Ovary (tissue), 10 donors: ENCODE measurements at places on chromosomes 2 and 18. TPM values are rescaled to one million over a fixed set of nuclear protein-coding genes. Genes with fewer than 3 reads are reported as not detected.

The FLACC1 gene
- total RNA-seq: 0.71 TPM

The COQ10B gene
- 16.4 TPM for total RNA-seq

The REG1B gene
- total RNA-seq: not detected

- no peak overlapping the region for H3K27ac ChIP-seq
- H3K36me3 ChIP-seq: no peaks in the 10 kb centered on the region
These were observed 2.5 kb downstream of the ITGAV start for GRCh38 chr2:186592137-186592875.

GRCh38 chr2:108607706-108608301, 73.5 kb downstream of the LIMS1 start:
- H3K4me1 ChIP-seq: peaks cover 7% of the 10 kb centered on the region
- no peak for DNase-seq
- no peaks in the 10 kb centered on the region for H3K36me3 ChIP-seq
- no peak overlapping the region for H3K27ac ChIP-seq

DNA sequence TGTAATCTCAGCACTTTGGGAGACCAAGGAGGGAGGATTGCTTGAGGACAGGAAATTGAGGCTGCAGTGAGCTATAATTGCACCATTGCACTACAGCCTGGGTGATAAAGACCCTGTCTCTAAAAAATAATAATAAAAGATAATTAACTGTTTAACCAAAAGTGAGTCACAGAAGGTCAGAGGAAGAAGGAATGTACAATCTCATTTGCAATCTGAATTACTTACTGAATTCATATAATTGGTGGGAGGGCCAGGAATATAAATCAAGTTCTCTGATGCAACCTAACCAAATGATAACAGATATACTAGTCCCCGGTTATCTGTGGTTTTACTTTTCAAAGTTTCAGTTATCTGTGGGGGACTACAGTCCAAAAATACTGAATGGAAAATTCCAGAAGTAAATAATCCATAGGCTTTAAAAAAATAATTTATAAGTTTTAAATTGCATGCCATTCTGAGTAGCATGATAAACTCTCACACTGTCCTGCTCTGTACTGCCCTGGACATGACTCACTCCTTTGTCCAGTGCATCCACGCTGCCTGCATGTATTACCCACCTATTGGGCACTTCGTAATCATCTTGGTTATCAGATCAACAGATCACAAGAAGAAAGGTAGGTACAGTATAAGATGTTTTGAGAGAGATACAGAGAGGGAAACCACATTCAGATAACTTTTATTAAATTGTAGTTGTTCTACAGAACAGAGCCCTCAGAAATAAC, 12.8 kb upstream of the MATN3 start:
- H3K27me3 ChIP-seq: no peaks in the 10 kb centered on the region
- H3K4me3 ChIP-seq: no peak overlapping the region
- no peaks in the 10 kb centered on the region for H3K36me3 ChIP-seq

DNA sequence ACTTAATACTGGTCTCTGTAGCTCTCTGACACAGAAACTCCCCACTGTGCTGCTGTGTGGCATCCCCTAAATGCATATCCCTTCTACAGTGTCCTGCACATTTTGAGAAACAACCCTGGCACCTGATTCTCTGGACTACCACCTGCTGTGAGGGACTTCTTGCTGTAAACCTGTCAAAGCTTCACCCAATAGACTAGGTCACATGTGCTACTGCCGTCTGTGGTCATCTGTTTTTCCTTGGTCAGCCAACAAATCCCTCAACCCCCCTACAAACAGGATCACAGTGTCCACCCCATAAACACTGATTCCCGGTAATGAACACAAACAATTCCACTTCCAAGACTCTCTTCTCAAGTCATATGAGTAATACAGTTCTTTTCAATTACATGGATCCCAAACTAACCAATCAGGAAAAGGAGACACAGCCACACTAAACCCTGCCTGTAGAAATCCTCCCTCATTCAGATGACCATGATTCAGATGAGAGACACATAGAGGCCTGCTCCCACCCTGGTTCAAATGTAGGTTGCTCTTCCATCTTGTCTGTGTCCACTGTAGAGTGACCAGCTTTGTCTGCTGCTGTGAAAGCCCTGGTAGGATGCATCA, 1157.4 kb downstream of the RPIA start:
- no peak overlapping the region for H3K27ac ChIP-seq
- no peaks in the 10 kb centered on the region for H3K36me3 ChIP-seq
- no peak overlapping the region for H3K4me3 ChIP-seq
- no peak for DNase-seq
- H3K27me3 ChIP-seq: no peaks in the 10 kb centered on the region
- no peaks in the 10 kb centered on the region for H3K4me1 ChIP-seq

DNA sequence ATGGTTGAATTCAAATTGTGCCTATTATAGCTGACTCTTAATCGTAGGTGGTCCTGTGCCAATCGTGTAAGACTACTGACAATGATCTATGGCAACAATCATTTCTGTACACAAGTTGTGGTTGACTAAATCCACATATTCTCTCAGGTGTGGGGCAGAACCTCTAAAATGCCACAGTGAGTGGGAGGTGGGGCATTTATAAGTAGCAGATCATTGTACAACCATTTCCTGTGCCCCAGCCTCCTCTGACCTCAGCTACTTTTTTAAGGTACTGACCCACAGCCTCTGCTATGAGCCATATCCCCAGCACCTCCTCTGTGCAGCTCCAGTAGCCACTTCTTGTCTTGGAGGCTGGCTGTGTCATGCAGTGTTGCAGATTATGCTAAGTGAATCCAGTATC, 48.6 kb upstream of the RAPH1 start:
- peaks cover 1% of the 10 kb centered on the region for H3K4me1 ChIP-seq
- H3K27ac ChIP-seq: no peak overlapping the region
- no peaks in the 10 kb centered on the region for H3K27me3 ChIP-seq
- H3K36me3 ChIP-seq: no peaks in the 10 kb centered on the region

DNA sequence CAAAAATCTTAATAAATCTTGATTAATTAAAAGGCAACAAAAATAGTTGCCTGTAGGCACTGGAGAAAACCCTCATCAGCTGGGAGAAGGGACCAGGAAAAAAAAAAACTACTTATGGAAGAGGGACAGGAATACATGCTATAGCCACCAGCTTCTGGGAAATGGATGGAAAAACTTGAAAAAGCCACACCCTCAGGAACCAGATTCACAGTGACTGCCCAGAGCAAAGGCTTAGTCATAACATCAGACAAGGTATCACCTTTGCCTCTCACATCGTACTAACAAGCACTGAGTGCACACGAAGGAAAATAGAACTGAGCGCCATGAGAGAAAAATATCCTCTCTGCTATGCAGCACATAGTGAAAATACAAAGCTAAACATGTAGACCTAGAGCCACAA, 116.9 kb upstream of the GYPC start:
- H3K4me3 ChIP-seq: no peak overlapping the region
- no peaks in the 10 kb centered on the region for H3K4me1 ChIP-seq
- no peaks in the 10 kb centered on the region for H3K27me3 ChIP-seq
- DNase-seq: no peak
- no peak overlapping the region for H3K27ac ChIP-seq

GRCh38 chr2:161754379-161754778, 130.2 kb downstream of the SLC4A10 start:
- H3K4me3 ChIP-seq: no peak overlapping the region
- DNase-seq: no peak
- no peak overlapping the region for H3K27ac ChIP-seq
- no peaks in the 10 kb centered on the region for H3K27me3 ChIP-seq
- no peaks in the 10 kb centered on the region for H3K4me1 ChIP-seq
- no peaks in the 10 kb centered on the region for H3K36me3 ChIP-seq

- H3K27me3 ChIP-seq: no peaks in the 10 kb centered on the region
- peaks cover 4% of the 10 kb centered on the region for H3K4me1 ChIP-seq
- peak overlapping the region; percentile 98 for H3K27ac ChIP-seq
- DNase-seq: peak; percentile 45
These were observed 1.1 kb downstream of the RNF103 start for GRCh38 chr2:86622519-86623042.

GRCh38 chr2:30777661-30778505, 29.4 kb downstream of the CAPN13 start:
- H3K36me3 ChIP-seq: no peaks in the 10 kb centered on the region
- H3K4me1 ChIP-seq: no peaks in the 10 kb centered on the region
- no peak for DNase-seq
- no peak overlapping the region for H3K27ac ChIP-seq
- no peak overlapping the region for H3K4me3 ChIP-seq

GRCh38 chr2:170161516-170162270, 16.3 kb upstream of the MYO3B start:
- H3K27ac ChIP-seq: no peak overlapping the region
- no peak for DNase-seq
- no peaks in the 10 kb centered on the region for H3K36me3 ChIP-seq
- no peaks in the 10 kb centered on the region for H3K27me3 ChIP-seq

- no peaks in the 10 kb centered on the region for H3K36me3 ChIP-seq
- DNase-seq: no peak
- no peak overlapping the region for H3K4me3 ChIP-seq
- H3K4me1 ChIP-seq: peaks cover 3% of the 10 kb centered on the region
These were observed 81.4 kb downstream of the CABYR start for GRCh38 chr18:24220318-24220688.

DNA sequence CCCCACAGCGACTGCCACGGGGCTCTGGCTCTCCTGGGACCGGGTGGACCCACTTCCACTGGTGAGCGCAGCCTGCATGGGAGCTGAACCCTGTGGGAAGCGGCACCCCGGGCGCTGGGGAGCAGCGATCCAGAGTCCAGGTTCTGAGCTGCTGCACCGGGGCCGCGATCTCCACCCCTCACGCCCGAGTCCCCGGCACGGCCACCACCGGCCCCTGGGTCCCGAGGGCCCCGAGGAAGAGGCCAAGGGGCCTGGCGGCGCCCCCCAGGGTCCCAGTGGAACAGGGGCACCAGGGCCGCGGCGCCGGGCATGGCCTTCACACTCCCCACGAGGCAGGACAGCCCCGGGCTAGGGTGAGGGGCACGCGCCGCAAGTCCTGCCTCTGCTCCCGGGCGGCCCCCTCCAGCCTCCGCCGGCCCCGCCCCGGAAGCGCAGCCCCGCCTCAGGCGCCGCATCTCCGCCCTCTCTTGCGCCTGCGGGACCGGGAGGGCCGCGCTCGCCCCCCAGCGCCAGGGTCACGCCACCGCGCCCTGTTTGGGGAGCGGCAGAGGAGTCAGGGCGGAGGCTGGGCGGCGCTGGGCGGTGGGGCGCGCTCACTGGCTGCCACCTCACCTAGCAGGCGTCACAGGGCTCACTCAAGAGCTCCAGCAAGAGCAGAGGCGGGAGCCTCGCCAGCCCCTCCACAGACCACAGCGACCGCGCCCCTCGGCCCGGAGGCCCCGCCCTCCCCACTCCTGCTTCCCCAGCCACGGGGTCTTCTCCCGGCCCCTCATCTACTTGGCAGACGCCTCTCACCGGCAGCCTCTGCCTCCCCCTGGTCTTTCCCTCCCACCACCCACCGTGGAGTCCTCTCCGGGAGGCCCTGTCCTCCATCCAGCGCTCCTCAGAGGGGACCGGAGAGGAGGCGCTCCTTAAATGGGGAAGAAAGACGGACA, 26.8 kb downstream of the THAP4 start:
- H3K36me3 ChIP-seq: no peaks in the 10 kb centered on the region
- peak overlapping the region; percentile 49 for H3K27ac ChIP-seq
- peak overlapping the region; percentile 66 for H3K4me3 ChIP-seq

DNA sequence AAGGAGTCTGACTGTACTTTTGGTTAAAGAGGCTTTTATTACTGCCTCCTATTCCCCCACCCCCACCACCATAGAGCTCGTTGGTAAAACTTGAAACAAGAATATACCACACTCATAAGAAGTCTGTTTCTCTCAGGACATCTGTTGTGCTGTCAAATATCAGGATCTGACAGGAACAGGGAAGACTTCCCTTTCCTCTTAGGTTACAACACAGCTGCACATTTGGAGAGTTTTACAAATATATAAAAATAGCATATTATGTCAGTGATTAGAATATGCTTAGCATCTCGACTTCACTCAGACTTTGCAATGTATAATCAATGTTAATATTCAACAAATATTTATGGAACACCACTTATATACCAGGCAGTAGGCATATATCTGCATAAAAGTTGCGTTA, 439.6 kb upstream of the REG3G start:
- no peak overlapping the region for H3K4me3 ChIP-seq
- H3K27ac ChIP-seq: no peak overlapping the region
- H3K27me3 ChIP-seq: no peaks in the 10 kb centered on the region
- H3K4me1 ChIP-seq: no peaks in the 10 kb centered on the region
- no peaks in the 10 kb centered on the region for H3K36me3 ChIP-seq

DNA sequence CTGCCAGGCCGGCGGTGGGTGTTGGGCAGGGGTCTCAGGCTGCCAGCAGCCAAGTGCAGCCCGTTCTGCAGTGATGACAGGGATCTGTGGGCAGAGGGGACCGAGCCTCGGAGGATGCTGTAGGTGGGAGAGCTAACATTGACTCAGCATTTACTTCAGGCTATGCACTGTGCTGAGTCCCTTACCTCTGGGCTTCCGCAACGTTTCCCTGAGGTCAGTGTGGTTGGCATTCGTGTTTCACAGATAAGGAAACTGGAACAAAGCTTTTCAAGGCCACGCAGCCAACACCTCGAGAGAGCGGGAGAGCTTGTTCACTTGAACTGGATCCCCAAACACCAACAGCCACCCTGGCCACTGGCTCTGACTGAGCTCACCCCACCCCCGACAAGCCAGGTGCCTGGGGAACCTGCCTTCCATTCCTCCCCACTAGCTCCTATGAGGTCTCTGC, 839 bp upstream of the GPR148 start:
- H3K36me3 ChIP-seq: no peaks in the 10 kb centered on the region
- no peaks in the 10 kb centered on the region for H3K27me3 ChIP-seq
- H3K27ac ChIP-seq: no peak overlapping the region
- peak overlapping the region; percentile 41 for H3K4me3 ChIP-seq
- peaks cover 1% of the 10 kb centered on the region for H3K4me1 ChIP-seq

GRCh38 chr2:42191285-42192009, 22.3 kb downstream of the EML4 start:
- peaks cover 12% of the 10 kb centered on the region for H3K4me1 ChIP-seq
- no peak overlapping the region for H3K27ac ChIP-seq
- no peak overlapping the region for H3K4me3 ChIP-seq
- no peaks in the 10 kb centered on the region for H3K36me3 ChIP-seq
- no peaks in the 10 kb centered on the region for H3K27me3 ChIP-seq
- DNase-seq: no peak

DNA sequence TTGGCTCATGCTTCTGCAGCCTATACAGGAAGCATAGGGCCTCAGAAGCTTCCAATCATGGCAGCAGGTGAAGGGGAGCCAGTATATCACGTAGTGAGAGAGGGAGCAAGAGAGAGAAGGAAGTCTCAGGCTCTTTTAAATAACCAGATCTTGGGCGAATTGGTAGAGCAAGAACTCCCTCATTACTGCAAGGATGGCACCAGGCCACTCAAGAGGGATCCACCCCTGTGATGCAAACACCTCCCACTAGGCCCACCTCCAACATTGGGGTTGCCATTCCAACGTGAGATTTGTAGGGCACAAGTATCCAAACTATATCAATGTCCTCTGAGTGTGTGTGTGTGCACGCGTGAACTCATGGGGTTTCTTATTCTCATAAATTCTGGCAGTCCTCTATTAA, 37.6 kb upstream of the RMP24 start:
- no peak for DNase-seq
- H3K27ac ChIP-seq: no peak overlapping the region
- no peaks in the 10 kb centered on the region for H3K4me1 ChIP-seq
- no peak overlapping the region for H3K4me3 ChIP-seq
- no peaks in the 10 kb centered on the region for H3K27me3 ChIP-seq

- H3K4me1 ChIP-seq: peaks cover 12% of the 10 kb centered on the region
- H3K27me3 ChIP-seq: no peaks in the 10 kb centered on the region
- DNase-seq: peak; percentile 54
- peak overlapping the region; percentile 76 for H3K4me3 ChIP-seq
These were observed 767 bp downstream of the RHOB start for GRCh38 chr2:20447437-20448245.

GRCh38 chr2:238438856-238439849, 12.4 kb downstream of the ASB1 start:
- H3K4me3 ChIP-seq: no peak overlapping the region
- no peak overlapping the region for H3K27ac ChIP-seq
- no peaks in the 10 kb centered on the region for H3K27me3 ChIP-seq
- no peak for DNase-seq
- H3K36me3 ChIP-seq: no peaks in the 10 kb centered on the region

- H3K27me3 ChIP-seq: no peaks in the 10 kb centered on the region
These were observed 187.6 kb upstream of the NRP2 start for GRCh38 chr2:205494537-205495235.
